ENCODE measurements at places on chromosomes 6 and 20.

DNA sequence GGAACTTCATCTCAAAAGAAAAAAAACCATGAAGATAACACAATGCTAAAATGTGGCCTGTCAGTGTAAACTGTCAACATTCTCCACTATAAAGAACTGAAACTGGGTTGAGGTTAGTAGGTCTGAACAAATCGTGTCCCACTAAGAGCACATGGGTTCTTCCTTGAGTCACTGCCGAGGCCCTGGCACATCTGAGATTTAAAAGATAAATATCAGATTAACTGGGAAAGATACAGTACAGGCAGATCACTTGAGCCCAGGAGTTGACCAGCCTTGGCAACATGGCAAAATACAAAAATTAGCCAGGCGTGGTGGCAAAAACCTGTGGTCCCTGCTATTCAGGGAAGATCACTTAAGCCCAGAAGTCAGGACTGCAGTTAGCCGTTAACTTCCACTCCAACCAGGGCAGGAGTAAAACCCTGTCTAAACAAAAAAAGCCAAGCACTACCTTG, 5.6 kb downstream of the EEF1A1 start:
- DNase-seq, result no peak

- no peak for DNase-seq
Measured at GRCh38 chr20:36872852-36873251, 3.1 kb upstream of the TLDC2 start.

- no peak for DNase-seq
Measured at GRCh38 chr20:20896606-20897005, 184.2 kb upstream of the RALGAPA2 start.

- DNase-seq, result no peak
Measured at GRCh38 chr6:42355416-42355815, 96.3 kb downstream of the TRERF1 start.

GRCh38 chr6:118908441-118908840, 14.5 kb downstream of the ASF1A start:
- no peak for DNase-seq

DNA sequence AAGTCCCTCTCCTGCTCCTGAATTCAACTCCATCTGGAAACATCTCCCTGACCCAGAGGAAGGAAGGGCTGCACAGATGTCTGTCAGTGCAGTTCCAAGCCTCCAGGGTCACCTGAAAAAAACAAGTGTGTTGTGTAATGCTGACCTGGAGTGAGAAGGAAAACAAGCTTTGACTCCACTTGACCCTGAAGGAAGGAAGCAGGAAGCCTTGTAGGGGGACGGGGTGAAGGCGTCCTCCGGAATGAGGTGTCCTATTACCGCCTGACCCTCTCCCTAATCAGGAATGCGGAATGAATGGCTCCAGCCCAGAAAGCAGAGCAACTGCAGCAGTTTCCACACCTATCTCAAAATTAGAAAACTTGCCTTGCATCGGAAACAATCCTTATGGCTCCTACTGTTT, 13.9 kb upstream of the ADGRF5 start:
- DNase-seq, result no peak

- DNase-seq, result no peak
Measured at GRCh38 chr6:166301611-166302529, 6.3 kb downstream of the PRR18 start.

DNA sequence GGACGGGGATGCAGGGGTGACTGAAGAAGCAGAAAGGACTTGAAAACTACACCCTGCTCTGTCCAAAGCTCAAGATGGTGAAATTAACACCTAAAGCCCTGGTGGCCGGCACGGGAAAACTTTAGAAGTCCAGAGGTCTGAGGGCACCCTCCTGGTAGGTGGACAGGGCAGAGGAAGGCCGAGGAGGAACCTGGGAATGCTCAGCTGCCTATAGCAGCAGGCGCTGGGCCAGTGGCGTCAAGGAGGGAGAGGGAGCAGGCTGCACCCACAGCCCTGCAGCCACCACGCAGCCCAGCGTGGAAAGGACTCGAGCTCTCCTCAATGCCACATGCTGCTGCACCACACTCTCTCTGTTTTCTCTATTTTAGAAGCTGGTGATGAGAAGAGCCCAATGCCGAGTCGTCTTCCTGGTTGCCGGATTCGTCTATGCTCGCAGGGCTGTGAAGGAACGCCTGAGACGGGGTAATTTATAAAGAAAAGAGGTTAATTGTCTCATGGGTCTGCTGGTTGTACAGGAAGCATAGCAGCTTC, 248.3 kb upstream of the AFDN start:
- DNase-seq, result no peak

GRCh38 chr6:44305200-44305725, 7.9 kb downstream of the AARS2 start:
- no peak for DNase-seq

DNA sequence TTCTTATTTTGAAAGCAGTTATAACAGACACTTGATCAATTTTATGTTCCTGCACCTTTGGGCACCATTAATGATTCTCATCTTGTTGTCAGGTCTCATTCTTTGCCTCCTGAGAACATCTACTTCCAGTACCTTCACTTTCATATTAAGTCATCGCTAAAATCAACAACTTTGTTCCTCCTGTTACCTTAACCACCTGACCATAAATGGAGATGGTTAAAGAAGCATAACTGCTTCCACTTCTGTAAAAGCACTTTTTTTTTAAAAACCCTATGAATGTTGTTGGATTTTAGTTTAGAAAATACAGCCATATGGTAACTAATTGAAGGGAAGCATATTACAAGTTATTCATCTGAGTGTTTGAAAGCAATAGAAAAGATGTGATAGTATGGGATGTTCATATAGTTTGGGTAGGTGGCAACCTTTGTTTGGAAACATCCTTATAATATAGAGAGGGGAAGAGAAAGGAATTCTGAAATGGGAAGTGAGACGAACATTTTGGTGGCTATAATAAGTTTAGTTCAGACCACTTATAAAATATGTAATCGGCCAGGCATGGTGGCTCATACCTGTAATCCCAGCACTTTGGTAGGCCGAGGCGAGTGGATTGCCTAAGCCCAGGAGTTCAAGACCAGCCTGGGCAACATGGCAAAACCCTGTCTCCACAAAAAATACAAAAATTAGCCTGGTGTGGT, 53.9 kb downstream of the AFG1L start:
- no peak for DNase-seq

DNA sequence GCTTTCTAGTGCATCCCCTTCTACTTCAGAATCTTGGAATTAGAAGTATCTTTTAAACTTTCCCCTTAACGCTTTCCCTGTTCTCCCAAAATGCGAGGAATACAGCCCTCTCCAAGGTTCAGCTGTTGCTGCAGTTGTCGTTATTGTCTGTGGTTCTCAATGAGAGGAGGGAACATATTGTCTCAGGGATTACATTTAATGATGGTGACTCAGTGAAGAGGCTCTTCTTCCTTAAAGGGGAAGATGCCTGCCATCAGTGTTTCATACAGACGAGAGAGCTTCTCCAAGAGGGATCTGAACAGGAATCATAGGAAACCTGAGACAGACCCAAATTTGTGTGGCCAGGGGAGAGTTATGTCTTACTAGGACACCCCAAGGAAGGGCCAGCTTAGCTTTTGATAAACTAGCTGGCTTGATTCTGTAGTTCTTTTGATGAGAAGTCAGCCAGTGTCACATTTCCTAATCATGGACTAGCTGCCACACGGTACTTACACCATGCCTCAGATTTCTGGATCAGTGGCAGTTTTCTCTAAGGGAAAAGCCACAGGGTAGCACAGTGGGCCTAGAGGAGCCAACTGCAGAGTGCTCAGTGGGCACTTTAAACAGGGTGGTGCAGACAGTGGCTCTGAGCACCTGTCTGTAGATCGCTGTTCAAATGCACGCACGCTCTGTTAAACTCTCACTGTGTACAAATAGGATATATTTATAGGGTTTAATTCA, 59.7 kb upstream of the TMEM181 start:
- no peak for DNase-seq

- DNase-seq, result no peak
Measured at GRCh38 chr20:50481741-50482140, 28.4 kb upstream of the PTPN1 start.

DNA sequence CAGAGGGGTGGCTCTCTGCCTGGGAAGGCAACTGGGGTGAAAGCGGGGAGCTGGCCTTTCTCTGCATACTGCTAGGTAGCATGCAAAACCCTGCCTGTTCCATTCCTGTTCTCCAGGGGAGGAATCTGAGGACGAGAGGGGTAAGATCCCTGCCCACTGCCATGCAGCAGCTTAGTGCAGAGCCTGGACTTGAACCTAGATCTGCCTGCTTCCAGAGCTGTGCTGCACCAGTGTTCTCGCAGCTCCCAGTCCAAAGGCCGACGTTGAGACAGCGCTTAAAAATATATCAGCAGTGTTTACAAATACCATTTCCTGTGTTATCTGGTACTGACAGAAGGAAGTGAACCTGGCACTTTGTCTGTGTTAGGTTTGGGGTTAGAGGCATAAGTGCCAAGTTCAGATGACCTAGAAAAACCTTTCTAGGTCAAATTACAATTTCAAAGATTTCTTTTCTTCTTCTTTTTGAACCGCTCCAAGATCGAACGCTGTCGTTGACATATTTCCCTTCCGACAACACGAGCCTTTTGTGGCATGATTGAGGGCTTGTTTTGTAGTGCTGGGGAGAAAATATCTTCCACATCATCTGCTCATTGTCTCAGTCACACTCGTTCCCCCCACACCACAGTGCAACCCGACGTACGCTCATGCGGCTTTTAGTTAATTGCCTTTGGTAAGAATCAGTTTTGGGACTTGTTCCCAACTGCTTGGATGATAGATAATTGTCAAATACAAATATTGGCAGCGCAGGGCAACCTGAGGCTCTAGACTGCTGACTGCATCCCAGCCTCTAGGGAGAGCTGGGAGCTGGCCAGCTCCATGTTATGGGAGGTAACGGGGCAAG, 44.6 kb downstream of the TOX2 start:
- no peak for DNase-seq

- no peak for DNase-seq
Measured at GRCh38 chr20:43863330-43863729, 51.3 kb upstream of the TOX2 start.
